ENCODE measurements at places on chromosomes 1 and 21.

DNA sequence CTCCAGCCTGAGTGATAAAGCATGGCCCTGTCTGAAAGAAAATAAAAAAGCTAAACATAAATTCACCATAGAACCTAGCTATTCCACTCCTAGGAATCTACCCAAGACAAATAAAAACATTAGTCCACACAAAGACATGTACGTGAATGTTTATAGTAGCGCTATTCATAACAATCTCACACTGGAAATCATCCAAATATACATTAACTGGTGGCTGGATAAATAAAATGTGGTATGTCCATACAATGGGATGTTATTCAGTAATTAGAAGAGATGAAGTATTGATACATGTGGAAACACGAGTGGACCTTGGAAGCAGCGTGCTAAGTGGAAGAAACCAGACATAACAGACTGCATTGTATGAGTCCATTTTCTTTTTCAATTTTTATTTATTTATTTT lies 29.7 kb downstream of the RIPPLY3 start:
- no peak for DNase-seq

DNA sequence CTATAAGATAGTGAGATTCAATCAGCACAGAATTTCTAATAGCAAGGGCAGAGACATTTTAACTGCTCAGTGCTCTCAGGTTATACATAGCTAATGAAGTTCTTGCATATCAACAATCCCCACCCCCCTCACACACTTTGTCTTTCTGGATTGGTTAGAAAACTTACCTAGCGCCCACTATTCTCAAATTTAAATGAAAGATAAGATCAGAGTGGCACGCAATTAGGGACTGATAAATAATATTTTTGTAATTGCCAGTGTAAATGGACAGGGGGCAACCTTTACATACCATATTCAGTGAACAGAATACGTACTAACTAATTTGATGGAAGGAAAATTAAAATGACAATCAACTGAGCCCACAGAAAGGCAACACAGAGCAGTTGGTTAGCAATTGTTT lies 11.7 kb downstream of the SELL start:
- DNase-seq: no peak

DNA sequence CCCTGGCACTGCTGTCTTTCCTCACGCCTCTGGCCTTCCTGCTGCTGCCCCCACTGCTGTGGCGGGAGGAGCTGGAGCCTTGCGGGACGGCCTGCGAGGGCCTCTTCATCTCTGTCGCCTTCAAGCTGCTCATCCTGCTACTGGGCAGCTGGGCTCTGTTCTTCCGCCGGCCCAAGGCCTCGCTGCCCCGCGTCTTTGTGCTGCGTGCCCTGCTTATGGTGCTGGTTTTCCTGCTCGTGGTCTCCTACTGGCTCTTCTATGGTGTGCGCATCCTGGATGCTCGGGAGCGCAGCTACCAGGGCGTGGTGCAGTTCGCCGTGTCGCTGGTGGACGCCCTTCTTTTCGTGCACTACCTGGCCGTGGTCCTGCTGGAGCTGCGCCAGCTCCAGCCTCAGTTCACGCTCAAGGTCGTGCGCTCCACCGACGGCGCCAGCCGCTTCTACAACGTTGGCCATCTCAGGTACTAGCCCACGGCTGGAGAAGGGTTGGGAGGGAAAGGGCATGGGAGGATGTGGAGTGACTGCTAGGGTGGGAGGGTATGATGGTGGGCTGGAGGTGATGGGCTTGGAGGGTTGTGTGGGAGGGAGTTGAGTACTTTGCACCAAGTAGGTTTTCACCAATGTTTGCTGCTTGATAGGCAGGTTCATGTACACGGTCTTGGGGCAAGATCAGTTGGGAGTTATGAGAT lies 18.9 kb downstream of the VANGL2 start:
- no peak for DNase-seq

DNA sequence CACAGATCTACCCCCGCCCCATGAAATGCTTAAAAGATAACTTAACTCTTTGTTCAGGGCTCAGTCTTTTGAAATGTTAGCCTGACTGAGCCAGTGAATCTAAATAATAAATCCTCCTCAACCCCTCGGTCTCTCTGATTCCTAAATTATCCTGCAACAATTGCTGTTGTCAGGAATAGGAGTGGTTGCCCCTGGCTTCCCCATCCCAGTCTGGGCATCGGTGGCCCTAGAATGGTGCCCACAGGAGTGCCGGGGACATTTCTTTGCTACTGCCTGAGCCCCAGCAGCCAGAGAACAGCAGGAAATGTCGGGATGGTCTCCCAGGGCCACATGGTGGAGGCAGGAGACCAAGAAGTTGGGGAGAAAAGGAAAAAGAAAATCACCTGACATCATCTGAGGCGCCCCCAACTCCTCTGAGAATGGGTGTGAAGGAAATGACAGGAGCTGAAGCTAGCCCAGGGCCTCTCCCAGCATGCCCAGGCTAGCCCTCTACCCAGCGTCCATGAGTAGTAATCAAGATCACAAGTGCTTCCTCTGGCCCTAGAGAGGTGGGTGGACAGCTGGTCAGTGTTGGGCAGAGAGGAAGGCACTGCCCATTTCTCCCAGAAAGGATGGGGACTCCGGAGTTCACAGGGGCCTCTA lies 1.6 kb downstream of the PADI4 start:
- no peak for DNase-seq

- no peak for DNase-seq
Observed at GRCh38 chr1:206952171-206952570, 5.9 kb upstream of the PIGR start.

DNA sequence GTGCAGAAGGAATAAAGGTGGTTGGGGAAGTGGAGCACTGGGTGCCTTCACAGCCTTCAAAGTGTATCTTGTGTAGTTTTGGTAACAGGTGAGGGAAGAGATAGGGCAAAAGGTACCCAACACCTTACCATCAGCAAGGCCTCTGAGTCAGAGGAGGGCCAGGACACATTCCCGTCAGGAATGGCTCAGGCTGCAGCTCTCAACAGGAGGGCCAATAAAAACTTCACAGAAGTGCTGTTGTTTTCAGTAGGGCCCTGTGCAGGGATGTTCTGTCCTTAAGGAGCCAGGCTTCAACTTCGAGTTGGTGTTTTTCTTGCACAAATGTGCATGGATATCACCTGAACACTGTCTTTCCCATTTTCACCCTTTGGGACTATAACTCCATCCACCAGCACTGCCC lies 333.4 kb downstream of the ASTN1 start:
- DNase-seq: no peak

GRCh38 chr1:46489638-46490405 lies at the start of gene DMBX1:
Gene DMBX1, plus strand, starts transcription at chr1:46489836. Its CDS starts 17,175 bp downstream, at chr1:46507011.
- DNase-seq: no peak

GRCh38 chr21:42757422-42757821 lies 104.0 kb downstream of the PDE9A start:
- no peak for DNase-seq
